ENCODE measurements at places on chromosomes 2 and 18. TPM values are rescaled to one million over a fixed set of nuclear protein-coding genes. Genes with fewer than 3 reads are reported as not detected.

DNA sequence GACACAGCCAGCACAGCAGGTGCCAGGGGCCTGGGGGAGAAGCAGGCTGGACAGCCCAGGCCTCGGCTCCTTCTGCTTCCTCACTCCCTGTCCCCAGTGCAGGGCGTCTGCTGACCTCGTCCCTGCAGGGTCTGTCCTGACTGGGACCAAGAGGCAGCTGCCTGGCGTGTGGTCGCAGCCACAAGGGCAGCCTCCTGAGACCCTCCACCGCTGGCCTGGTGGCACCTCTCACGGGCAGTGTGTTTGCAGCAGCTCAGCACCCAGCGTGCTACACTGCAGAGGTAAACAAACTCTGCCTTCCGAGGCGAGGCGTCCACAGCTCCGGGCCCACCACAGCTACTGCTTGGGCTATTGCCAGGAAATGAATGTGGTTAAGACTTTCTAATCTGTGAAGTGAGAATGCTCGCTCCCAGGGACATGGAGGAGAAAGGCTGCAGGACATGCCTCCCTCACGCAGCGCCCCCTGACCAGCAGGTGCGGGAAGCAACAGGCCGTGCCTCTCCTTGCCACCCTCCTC is 46.1 kb upstream of the HPCAL1 start:
- no peak for DNase-seq

DNA sequence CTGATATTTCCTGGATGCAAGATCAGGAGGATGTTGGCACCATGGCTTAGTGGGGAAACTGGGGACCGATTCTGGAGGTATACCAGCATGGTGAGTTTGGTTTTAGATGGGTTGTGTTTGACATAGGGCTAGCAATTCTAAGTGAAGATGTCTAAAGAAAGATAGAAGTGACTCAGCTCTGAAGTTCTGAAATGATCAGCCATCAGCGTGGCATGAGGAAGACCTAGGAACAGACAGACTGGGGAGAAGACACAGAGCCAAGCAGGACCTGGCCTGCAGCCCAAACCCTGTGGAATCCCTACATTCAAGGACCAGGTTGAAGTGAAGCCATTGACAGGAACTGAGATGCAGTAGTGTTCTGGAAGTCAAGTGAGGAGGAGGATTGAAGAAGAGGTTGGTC is 39.8 kb downstream of the HRH4 start:
- peak; percentile 43 for DNase-seq

The FASTKD1 gene
- 27.7 TPM for total RNA-seq

The KCNG2 gene
- total RNA-seq, result 3.8 TPM

The REG3A gene
- not detected for total RNA-seq

Measured in G401 (cell line).